ENCODE measurements at places on chromosomes 6 and 20.

DNA sequence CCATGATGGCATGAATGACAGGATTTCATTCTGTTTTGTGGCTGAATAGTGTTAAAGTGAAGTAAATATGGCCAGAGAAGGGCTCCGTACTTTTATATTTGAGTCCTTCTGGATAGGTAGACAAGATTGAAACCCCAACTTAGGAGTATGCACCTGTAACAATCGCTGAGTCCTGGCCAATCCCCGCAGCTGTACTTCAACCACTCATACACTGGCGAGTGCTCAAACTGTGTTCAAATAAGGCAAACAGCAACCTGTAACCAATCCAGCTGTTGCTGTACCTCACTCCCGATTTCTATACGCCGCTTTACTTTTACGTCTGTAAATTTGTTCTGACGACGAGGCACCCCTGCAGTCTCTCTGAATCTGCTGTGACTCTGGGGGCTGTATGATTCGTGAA, 6.7 kb downstream of the TTLL2 start:
- no peak for DNase-seq

DNA sequence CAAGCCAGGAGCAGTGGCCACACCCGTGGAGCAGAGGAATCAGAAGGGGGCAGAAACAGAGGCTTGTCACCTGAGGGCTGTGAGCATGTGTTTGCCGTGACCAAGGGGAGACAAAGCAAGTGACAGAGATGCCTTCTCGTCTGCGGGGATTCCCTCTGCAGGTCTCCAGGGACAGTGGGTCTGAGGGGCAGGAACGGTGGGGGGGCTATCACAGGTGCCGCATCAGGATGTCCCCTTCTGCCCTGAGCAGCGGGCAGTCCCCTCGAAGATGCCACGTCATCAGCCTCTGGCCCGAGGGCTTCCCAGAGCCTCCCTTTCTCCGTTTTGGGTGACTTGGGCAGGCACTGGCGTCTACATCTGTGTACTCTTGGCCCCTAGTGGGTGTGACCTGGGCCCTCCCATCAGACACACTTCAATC, 338.7 kb downstream of the PREX1 start:
- DNase-seq: no peak

- DNase-seq: no peak
Observed at GRCh38 chr6:166752097-166752496, 125.0 kb upstream of the RPS6KA2 start.

DNA sequence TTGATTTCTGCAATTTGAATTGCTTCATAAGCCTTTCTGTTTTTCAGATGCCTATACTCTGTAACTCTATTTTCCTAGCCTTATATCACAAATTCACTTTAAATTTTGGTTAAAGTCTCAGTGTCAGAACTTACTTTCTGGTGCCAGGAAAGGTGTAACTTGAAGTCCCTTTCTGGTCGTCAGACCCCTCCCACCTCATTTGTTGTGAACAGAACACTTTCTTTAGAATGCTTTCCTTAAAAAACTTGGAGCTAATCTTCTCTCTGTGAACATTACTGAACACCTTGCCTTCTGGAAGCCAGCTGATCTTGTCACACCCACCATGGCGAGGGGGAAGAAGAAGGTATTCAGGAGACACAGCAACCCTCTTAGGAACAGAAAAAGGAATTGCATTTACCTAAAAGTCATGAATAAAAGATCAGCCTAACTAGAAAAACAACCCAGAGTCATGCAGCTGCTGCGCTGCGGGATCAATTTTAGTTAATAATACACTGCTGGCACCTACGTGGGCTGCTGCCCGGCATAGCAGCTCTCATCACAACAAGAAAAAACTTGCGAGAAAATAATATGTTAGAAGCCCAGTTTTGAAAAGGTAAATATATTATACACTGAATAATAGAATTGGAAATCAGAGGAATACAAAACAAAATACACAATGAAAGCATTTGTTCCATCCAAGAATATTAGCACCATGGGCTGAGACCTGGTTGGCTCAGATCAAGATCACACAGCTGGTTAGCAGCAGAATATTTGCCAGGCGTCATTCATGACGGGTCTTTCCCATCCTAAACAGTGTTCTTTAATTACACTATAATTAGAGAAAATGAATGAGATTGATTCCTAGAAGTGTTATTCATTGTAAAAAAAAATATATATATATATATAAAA, 5.8 kb upstream of the FAM217A start:
- DNase-seq: no peak

DNA sequence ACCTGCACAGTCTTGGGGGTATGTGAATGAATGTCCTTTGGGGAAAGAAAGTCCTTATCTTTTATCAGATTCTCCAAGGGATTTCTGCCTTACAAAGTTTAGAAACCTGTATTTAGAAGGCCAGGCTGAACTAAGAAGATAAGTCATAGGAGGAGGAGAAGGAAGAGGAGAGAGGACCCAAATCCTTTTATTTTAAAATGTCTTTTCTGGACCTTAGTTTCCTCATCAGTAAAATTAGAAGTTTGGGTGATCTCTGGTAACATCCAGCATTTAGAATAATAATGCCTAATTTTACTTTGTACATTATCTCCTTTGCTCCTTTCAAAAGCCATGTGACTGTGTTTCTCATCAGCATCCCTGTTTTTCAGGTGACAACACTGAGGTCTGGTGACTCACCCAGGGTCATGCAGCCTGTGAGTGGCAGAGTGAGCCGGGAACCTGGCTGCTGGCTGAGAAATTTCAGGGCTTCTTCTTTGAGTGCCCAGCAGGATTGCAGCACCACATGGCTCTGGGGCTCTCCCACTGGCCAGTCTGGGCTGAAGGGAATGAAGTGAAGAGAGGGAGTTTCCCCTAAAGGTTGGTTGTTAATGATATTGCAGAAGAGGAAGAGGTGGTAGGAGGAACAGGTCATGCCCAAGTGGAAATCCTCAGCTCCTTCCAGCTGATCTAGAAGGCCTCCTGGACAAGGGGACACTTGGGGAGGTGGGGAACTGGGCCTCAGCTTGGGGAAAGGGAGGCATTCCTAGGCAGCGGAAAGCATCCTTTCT, 34.0 kb downstream of the VEGFA start:
- no peak for DNase-seq

DNA sequence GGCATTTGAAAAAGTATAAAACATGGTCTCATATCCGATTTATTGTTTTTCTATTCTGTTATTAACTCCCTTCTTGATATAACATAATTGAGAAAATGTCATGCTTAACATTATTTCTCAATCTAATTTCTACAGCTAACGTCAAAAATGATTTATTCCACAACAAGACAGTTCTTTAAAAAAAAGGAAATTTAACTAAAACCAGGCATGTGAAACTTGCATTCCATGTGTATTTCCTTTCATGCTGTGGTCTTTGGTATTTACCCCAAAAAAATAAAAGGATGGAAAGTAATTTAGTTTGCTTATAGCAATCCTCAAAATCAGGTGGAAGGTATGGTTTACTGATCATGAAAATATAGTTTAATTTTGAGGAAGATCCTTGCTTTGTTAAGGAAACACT, 142.8 kb downstream of the COL21A1 start:
- DNase-seq: no peak
